ENCODE measurements at places on chromosomes 13 and 19. TPM values are rescaled to one million over a fixed set of nuclear protein-coding genes. Genes with fewer than 3 reads are reported as not detected.

The ICAM1 gene
- 130 TPM for total RNA-seq

The HRC gene
- not detected for total RNA-seq

The APLP1 gene
- total RNA-seq = 7.4 TPM

The C19orf18 gene
- 0.13 TPM for total RNA-seq

The YJEFN3 gene
- total RNA-seq = 0.07 TPM

The GIPR gene
- not detected for total RNA-seq

The FFAR3 gene
- total RNA-seq = not detected

The URAD gene
- total RNA-seq = not detected
